ENCODE measurements at places on chromosomes 2 and 18.

DNA sequence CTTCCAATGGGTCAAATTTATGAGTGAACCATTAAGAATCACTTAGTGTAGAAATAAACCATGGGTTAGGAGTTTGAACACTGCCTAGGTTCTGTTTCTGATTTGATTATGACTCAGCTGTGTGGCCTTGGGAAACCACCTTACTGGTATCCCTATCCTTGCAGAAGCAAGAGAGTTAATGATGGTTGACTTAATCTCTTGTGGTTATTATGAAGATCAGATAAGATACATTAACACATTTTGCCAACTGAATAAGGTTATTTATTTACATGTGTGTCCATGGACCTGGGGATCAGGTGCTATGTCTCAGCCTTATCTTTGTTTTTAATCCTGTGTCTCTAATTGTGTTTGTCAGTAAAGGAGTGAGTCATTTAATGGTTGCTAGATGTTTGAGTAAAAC, 5.4 kb upstream of the KCNJ13 start:
- DNase-seq, result no peak

DNA sequence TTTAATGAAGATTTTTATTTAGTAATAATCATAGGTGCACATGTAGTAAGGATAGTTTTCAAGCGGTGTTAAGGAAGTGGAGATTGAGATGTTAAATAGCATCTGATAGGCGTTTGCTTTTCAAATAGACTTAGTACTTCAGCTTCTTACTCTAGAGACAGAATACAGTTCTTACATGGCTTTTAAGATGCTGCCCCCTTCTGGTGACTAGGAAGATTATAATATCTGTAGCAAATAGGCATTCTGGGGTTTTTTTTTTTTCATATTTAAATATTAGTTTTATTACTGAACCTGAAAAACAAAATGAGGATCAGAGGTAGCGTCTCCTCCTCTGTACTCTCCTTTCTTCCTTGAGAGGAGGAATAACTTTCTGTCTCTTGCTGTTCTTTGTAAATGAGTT, 100.2 kb downstream of the AGAP1 start:
- DNase-seq, result no peak

- DNase-seq, result no peak
Measured at GRCh38 chr2:176637486-176638166, 368.4 kb downstream of the MTX2 start.

GRCh38 chr2:159903443-159904126, 105.6 kb upstream of the CD302 start:
- DNase-seq, result no peak

DNA sequence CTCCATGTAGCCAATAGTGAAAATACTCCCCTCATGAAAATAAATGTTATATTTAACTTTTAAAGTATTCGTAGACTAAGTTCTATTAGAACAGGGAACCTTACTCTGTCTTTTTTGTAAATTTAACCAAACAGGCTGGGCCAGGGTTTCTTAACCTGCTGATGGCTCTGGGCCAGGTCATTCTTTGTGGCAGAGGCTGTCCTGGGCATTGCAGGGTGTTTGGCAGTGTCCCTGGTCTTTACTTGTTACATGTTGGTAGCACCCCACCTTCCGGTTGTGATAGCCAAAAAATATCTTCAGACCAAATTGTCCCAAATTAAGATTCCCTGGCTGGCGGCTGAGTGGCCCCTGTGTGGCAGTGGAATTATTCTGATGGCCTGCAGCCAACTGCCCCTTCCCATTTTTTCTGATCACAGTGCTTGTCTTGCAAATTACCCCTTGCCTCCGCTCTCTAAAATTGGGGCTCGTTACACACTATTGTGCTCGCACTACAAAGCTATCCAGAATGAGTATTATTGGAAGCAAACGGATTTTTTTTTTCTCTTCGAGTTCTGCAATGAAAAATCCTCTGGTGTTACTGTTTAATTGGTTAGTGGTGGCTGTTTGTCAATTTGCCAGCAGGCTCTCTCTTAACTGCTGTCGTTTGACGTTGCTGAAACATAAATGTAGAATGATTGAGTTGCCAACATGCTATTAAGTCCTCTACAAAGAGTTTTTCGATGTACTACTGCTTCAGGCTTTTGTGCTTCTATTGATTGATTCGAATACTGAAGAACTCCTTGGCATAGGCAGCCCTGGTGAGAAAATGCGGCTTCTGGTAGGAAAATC, 216.9 kb downstream of the SH3RF3 start:
- no peak for DNase-seq

GRCh38 chr2:3169106-3169870, 208.3 kb downstream of the EIPR1 start:
- no peak for DNase-seq

- DNase-seq, result no peak
Measured at GRCh38 chr2:85717308-85718008, 23.3 kb downstream of the GNLY start.

DNA sequence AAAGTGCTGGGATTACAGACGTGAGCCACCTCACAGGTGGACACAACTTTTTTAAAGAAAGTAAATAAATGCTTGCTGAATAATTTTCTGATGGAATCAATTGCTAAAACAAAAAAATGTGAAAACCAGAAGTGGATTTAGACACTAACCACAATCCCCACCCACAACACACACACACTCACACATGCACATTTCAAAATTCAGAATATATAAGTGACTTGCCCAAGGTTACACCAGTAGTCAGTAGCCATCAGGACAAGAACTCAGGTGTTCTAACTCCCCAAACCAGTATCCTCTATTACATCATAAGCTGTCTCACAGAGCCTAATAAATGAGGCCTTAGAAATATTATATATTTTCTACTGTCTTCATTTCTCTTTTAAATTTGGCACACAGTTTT, 1923.6 kb upstream of the PIK3C3 start:
- DNase-seq, result no peak

GRCh38 chr18:45330170-45330594, 285.1 kb upstream of the SLC14A2 start:
- DNase-seq, result no peak

GRCh38 chr2:589281-590130, 87.7 kb downstream of the TMEM18 start:
- no peak for DNase-seq

DNA sequence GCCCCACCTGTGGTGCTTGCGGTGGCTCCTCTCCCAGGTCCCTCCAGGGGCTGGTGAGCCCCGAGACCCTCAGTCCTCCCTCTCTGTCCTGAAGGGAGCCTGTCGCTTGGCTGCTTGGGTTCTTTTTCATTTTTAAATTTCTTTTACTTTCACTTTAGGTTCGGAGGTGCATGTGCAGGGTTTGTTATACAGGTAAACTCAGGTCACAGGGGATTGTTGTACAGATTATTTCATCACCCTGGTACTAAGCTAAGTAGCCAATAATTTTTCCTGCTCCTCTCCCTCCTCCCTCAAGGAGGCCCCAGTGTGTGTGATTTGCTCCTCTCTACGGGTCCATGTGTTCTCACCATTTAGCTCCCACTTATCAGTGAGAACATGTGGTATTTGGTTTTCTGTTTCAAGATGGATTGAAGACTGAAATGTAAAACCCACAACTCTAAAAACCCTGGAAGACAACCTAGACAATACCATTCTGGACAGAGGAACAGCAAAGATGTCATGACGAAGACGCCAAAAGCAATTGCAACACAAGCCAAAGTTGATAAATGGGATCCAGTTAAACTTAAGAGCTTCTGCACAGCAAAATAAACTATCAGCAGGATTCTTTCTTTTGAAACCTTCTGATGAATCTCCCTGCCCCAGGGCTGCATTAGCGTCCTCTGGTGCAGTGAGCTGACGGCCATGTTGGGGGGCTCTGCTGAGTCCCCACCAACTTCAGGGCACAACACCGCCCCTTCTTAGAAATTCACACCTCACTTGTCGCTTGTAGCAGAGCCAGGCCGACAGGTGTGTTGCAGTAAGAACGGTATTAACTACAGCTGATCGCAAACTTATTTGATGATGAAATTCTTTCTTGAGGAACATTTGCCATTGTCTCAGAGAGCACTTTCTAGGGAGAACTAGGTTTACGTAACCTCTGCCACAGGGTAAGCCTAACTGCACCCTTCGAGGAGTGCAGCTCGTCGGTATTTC, 135.3 kb downstream of the ZNF236 start:
- no peak for DNase-seq

GRCh38 chr2:182666674-182667314, 49.3 kb upstream of the DNAJC10 start:
- DNase-seq, result no peak

- DNase-seq, result no peak
Measured at GRCh38 chr2:27270670-27271069, 4.6 kb upstream of the DNAJC5G start.

DNA sequence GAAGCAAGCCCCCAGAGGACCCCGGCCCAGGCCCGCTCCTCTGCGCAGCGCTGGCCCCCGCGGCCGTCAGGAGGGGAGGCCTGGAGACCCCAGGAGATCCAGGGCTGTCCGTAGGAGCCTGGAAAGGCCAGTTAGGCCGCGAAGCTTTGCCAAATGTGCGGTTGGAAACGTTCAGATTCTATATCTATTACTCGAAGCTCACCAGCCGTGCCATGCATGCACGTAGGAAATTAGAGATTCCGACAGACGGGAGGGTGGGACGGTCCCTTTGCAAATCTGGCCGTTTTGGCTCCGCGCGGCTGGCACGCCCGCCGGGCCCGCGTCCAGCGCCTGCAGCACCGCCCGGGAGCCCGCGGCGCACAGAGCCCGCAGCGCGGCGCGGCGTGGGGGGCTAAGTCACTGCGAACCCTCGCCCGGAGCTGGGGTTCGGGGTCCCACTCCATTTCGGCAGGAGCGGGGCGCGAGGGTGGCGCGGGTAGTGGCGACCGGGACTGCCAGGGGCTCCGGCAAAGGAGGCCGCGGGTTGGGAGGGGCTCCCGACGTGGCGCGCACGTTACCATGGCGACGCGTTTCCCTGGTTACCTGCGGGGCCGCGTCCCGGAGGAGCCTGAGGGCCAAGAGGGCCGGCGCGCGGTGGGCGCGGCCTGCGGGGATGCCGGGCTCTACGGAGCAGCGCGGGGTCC, 488.6 kb upstream of the SMIM21 start:
- DNase-seq, result no peak

- no peak for DNase-seq
Measured at GRCh38 chr2:27705851-27706622, 42.3 kb downstream of the SLC4A1AP start.

GRCh38 chr2:203097735-203098134, 83.1 kb downstream of the NBEAL1 start:
- DNase-seq, result no peak

- DNase-seq, result no peak
Measured at GRCh38 chr18:3794537-3795348, 344.8 kb downstream of the TGIF1 start.

DNA sequence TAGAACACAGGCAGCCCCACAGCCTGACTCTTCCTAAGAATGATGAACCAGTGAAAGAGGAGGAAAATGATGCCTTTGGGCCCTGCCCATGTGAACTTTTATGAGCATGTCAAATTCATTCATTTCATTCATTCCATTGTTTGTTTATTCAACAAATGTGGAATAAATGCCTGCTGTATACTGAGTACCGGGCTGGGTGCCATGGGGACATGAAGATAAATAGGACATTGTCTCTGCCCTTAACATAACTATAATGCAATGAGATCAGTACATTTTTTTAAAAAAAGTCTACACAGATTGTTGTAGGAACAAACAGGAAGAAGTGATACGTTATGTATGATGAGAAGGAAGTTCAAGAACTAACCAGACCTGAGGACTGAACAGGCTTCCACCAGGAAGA, 14.7 kb downstream of the MREG start:
- DNase-seq, result no peak

GRCh38 chr2:12106440-12107080, 360.1 kb downstream of the LPIN1 start:
- no peak for DNase-seq

- DNase-seq, result no peak
Measured at GRCh38 chr2:28436525-28437051, 43.9 kb downstream of the FOSL2 start.

DNA sequence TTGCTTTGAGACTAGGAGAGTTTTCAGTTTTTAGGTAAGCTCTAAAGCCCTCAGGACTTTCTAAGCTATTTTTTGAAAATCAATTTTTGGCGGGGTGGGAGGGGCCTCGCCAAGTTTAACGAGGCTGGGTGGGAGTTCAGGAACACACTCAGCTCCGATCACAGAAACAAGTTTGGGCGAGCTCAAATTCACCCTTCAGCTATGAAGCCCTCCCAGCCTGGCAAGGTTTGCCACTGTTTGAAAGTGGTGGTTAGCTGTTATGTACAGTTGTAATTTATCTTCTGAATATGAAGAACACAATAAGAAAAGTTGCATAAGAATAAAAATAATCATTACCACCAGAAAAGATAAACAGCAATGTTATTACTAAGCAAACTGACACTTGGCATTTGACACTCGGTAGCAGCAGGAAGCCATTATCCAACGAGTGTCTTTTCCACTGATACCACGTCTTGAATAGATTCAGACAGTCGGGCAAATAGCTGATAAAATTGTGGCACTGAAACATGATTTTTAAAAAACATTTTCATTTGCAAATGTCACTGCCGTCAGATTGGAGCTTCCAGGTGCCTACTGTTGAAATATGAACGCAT, 59.8 kb downstream of the KCTD1 start:
- no peak for DNase-seq

DNA sequence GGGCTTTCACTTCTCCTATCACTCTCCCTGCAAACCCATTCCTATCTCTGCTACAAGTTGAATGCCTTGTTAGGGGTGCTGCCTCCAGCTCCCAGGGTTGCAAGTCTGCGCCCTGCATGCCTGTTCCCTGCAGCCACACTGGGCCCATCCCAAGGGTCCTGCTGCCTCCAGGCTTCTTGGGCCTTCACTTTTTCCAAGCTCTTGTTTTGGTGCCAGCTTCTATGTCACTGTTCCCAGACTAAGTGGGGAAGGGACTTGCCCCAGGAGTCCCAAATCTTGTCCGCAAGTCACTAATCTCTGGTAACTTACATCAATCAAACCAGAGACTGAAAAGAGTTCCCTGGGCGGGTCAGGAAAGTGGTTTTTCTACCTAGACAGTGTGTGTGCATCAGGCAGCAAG, 65.4 kb downstream of the ZCCHC2 start:
- no peak for DNase-seq

DNA sequence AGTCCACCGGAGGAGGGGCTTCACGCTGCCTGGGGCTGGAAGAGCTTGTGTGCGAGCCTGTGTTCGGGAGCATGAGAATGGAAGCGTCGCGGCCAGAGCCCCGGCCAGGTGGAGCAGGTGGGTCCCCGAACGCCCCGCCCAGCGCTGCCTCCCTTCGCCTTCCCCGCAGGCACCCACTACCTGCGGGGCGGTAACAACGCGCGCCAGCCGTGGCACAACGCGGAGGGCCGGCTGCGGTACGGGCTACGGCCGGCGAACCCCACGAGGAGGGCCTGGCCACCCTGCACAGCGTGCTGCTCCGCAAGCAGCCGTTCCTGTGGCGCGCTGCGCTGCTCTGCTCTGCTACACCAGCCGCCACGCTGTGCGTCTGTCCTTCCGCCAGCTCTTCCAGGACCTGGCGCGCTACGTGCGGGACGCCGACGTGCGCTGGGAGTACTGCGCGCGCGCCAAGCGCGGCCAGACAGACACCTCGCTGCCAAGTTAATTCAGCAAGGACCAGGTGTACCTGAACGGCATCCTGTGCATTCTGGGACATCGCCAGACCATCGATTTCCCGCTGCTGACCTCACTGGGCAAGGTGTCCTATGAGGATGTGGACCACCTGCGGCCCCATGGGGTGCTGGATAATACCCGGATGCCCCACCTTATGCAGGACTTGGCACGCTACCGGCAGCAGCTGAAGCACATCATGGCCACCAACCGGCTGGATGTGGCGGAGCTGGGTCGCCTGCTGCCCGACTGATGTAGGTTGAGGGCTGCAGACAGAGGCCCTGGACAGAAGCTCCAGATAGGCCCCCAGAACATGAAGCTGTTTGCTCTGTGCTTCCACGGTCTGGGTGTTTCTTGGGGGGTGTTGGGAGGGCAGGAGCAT, 200.6 kb downstream of the NAPG start:
- DNase-seq, result no peak

Measured in stimulated activated CD4-positive, alpha-beta T cell treated with anti-CD3 and anti-CD28 coated beads, Interleukin-1b, Interleukin-23, amount 100 ng/mL, for 1 hour (primary cell).